Tongue (tissue), 3 donors: ENCODE measurements at places on chromosomes 3 and 15.

- no peak for DNase-seq
Observed at GRCh38 chr3:134516905-134517304, 31.0 kb downstream of the CEP63 start.

GRCh38 chr3:102182162-102182561, 252.7 kb upstream of the ZPLD1 start:
- DNase-seq = no peak

DNA sequence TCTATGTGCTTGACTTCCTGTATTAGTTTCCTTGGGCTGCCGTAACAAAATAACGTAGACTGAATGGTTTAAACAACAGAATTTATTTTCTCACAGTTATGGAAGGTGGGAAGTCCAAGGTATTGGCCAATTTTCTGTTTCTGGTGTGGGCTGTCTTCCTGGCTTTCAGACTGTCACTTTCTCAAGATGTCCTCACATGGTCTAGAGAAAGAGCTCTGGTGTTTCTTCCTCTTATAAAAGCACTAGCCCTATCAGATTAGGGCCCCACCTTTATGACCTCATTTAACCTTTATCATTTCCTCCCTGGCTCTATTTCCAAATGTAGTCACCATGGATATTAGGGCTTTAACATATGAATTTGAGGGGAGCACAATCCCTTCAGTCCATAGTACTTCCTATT, 54.6 kb downstream of the SPRED1 start:
- DNase-seq = no peak

DNA sequence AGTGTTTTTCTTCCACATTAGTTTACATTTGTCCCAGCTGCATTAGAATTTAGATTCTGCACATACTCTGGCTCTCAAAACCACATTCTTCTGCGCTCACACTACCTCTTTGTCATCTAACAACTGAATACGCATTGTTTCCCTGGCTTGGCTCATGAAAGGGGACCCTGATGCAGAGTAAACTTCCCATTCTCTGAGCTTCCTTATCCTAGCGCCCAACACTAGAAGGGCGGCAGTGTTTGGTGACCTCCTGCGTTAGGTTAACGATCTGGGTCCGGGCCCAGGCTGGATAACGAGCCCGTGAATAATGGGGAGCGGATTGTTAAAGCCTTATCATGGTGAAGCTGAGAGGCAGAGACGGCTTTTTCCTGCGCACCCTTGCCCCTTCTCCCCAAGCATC, 63.9 kb downstream of the ETV5 start:
- peak; percentile 77 for DNase-seq

DNA sequence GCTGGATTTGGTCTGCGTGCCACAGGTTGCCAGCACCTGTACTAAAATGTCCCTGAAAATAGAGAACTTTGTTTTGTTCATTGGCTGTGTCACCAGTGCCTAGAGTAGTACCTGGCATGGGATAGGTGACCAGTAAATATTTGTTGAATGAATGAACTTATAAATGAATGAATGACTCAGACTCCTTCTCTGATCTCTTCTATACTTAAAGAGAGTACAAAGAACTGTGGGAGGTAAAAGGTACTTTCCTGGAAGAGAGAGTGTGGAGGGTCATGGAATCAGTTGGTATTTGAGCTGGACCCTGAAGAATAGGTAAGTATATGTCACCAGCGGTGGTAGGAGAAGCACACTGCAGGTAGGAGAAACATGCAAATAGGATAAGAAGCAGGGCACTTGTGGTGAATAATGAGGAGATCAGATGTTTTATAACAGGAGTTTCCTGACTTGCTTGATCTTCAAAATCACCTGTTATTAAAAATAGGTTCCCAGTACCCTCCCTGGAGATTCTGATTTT, 149.4 kb downstream of the LPP start:
- no peak for DNase-seq

- DNase-seq = peak; percentile 81
Observed at GRCh38 chr3:142057331-142057725, 92.0 kb downstream of the TFDP2 start.

DNA sequence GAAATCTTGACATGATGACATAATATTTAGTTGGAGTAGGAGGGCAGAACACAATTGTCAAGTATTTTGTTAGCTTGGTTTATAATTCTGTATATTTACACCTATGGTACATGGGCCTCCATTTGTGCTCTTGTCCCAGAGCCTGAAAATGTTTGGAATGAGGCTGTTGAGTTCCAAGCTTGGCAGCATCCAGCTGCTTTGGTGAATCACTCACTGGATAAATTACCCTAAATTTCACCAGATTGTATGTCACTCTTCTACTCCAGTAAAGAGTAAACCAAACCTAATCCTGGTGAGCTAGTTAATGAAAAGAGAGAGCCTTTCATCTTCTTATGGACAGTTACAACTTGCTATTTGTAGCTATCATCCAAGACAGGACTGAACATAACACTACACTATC, 928.7 kb downstream of the DIPK2A start:
- no peak for DNase-seq

- no peak for DNase-seq
Observed at GRCh38 chr3:37944391-37944842, 46.2 kb upstream of the VILL start.
